COLO829 (cell line): ENCODE measurements at places on chromosomes 11 and 22.

DNA sequence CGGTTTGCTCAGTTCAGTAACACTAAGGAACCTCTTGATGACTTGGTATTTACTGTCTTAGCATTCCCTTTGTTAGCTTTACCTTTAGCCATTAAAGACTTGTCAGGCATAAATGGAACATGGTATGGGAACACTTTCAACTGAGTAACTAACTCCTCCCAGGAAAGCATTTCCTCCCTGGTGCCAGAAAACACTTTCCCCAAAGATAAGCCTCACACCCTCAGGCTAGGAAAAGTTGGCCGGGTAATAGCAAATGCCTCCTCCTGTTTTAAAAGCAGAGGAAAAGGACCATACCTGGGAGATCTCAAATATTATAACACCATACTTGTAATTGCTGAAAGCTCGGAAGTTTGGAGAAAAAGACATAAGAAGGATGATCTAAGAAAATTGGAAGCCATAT is 12.0 kb downstream of the KCNJ11 start:
- DNase-seq: no peak

- DNase-seq: no peak
These were observed 8.5 kb upstream of the NCF4 start for GRCh38 chr22:36852056-36852973.

- DNase-seq: no peak
These were observed 129.0 kb downstream of the MICAL2 start for GRCh38 chr11:12239396-12239795.

DNA sequence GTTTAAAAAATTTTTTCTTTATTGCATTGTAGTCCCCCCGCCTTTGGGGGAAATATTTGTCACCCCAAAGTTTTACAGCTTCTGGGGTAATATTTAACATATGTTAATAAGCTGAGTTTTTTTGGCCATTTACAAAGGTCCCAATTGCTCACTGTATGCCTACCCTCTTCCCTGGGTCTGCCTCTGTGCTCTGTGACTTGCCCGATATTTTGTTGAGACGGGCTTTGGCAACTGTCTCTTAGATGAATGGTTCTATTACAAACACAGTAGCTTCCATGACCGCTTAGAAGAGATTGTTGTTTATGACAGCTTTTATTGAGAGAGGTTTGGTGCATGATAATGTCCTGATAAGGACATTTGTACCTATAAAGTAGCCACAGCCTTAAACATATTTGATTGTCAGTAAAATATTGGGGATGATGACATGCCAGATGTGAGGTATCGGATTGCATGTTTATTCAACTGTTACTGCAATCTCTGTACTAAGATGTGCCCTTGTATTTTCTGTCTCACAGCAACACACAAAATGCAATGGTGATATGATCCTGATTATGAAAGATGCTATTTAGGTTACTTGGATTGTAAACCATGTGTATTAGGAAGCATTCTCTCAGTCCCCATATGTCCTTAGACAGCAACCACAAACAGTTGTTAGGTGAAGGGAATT is 103.1 kb downstream of the TEAD1 start:
- no peak for DNase-seq

DNA sequence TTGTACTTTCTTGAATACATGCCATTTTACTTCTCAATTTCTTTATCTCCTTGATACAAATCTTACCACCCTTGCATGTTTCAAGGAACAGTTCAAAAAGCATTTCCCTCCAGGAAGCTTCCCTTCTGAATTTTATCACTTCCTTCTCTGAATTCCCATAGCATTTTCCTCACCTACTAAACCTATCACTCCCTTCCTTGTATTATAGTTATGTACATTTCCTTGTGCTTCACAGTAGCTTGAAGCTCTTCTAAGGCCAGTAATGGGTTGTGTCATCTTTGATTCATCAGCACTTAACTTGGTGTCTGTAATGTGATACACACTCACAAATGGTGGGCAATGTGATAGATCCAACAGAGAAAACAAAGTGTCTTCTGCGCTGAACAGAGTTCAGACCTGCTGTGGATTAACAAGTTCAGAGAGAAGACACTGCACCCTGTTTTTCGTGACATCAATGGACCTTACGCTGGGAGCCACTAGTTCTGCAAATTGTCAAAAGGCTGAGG is 127.5 kb downstream of the CCDC81 start:
- DNase-seq: no peak

DNA sequence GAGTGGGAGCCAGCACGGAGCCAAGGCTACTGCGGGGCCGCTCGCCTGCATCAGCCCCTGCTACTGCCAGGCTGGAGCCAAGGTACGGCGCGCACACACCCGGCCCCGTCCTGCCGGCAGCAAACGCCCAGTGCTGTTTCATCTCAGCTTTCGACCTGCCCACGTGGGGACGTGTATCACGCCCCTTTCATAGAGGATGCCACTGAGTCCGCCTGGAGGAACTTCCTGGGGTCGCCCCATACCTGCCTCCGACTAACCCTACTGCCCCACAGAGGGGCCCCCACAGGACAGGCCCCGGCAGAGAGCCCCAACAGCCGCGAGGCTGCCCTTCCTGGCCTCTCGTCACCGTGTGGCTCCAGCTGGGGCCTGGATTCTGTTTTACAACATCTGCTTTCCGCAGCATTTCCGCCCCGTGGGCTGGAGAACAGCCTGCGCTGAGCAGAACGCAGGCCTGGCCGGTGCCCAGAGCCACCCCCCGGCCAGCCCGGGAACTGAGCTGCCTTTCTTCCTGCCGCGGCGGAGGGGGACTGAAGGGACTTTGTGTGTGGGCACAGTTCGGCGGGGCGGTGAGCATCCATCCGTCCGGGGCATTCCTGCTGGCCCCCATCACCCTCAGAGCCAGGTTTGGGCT is 22.9 kb upstream of the ARHGAP8 start:
- no peak for DNase-seq

DNA sequence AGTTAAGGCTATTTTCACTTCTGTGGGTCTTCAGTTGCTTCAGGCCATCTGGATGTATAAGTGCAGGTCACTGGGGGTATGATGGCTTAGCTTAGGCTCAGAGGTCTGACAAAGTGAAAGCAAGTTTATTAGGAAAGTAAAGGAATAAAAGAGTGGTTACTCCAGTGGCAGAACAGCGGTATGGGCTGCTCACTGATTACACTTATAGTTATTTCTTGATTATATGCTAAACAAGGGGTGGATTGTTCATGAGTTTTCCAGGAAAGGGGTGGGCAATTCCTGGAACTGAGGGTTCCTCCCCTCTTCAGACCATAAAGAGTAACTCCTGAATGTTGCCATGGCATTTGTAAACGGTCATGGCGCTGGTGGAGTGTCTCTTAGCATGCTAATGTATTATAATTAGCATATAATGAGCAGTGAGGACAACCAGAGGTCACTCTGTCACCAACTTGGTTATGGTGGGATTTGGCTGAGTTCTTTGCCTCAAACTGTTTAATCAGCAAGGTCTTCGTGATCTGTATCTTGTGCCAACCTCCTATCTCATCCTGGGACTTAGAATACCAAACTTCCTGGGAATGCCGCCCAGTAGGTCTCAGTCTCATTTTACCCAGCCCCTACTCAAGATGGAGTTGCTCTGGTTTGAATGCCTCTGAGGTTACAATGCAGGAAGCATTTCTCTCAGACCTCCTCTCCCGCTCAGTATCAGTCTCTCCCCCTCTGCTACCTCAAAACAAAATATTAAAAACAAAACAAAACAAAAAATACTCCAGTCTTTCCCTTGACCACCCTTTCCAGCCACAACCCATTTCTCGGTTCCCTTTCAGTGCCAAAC is 106.6 kb upstream of the SLC22A12 start:
- no peak for DNase-seq

GRCh38 chr11:83599066-83599465 is 312.9 kb upstream of the CCDC90B start:
- no peak for DNase-seq

- DNase-seq: no peak
These were observed 32.2 kb upstream of the SLC22A12 start for GRCh38 chr11:64558869-64559268.

GRCh38 chr11:75351791-75352587 is 528 bp upstream of the ARRB1 start:
- no peak for DNase-seq

DNA sequence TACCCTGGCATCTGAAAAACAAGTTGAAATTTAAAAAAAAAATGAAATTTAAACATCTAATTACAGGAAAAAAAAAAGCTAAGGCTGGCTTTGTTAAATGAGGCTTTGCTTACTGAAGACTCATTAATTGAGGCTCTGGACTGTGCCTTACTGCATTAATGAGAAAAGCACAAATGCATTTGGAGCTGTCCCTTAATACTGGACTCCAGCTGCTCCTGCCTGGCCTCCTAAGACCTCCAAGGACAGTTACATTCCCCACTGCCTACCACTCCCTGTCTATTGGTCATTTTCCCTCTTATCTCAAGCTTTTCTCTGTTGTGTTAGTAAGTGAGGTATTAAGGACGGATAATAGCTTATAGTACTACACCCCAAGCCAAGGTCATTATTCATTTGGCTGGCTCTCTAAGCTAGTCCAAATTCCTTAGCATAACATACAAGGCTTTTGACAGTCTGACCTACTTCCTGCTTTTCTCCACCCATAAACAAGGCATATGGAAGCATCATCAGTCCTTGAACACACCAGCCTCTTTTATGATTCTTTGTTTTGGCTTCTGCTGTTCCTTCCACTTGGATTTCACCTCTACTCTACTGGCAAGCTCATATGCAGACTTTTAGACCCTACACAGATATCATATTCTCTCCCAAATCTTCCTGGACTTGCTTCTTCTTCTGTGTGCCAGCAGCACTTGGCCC is 62.5 kb downstream of the USP35 start:
- DNase-seq: no peak

DNA sequence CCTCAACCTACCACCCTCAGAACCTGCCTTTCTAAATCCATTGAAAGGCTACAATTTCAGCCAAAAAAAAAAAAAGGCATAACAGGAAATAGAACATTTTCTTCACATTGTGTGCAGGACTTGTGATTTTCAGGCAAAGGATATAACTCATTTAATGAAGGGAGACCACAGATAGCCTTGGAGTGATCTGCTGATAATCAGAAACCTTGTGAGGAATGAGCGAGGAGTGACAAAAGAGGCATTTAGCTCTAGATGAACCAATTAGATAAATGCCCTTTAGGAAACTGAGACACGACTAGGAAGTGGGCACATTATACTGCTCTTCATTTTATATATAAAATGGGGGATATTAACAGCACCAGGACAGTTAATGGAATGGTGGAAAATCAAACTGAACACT is 216.5 kb upstream of the GRIA4 start:
- DNase-seq: peak; percentile 6

GRCh38 chr11:42502151-42502550 is 809.6 kb upstream of the API5 start:
- DNase-seq: no peak

DNA sequence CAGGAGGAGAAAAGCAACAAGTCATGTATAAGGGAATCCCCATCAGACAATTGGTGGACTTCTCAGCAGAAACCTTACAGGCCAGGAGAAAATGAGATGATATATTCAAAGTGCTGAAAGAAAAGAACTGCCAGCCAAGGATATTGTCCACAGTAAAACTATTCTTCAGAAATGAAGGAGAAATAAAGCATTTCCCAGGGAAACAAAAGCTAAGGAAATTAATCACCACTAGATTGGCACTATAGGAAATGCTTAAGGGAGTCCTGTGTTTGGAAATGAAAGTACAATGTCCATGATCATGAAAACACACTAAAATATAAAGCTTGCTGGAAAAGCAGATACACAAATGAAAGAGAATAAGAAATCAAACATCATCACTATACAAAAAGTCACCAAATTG is 282.0 kb downstream of the BLID start:
- DNase-seq: no peak

DNA sequence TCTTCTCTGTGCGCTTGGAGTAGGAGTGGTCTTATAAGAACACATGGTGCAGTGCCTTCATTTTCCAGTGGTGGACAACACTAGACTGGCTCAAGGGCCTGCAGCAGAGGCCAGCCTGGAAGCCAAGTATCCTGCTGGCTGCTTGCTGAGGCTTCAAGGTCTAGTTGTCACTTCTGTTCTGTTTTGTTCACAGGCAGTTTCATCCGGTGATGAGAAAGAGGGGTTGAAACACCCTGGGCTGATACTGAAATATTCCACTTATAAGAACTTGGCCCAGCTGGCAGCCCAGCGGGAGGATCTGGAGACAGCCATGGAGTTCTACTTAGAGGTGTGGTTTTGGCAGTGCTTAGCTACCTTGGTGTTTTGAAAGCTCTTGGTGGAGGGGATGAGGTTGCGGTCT is 29.8 kb downstream of the CABIN1 start:
- DNase-seq: no peak

DNA sequence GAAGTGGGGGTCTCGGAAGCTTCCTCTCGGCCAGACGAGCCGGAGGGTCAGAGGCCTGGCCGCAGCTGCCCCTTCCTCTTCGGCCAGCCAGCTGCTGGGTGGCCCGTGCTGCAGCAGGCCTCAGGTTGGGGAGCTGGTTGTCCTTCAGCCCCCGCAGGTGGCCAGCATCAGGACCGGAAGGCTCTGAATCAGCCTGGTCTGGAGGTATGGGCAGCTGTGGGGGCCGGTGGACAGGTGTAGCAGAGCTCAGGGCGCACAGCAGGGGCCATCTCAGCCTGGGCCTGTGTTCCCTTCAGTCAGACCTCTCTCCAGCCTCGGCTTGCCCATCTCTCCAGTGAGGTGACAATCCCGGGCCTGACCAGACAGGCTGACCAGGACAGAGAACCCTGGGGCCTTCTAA is 13.9 kb upstream of the TBX1 start:
- DNase-seq: no peak

- no peak for DNase-seq
These were observed 12.3 kb downstream of the AMOTL1 start for GRCh38 chr11:94780432-94780831.

DNA sequence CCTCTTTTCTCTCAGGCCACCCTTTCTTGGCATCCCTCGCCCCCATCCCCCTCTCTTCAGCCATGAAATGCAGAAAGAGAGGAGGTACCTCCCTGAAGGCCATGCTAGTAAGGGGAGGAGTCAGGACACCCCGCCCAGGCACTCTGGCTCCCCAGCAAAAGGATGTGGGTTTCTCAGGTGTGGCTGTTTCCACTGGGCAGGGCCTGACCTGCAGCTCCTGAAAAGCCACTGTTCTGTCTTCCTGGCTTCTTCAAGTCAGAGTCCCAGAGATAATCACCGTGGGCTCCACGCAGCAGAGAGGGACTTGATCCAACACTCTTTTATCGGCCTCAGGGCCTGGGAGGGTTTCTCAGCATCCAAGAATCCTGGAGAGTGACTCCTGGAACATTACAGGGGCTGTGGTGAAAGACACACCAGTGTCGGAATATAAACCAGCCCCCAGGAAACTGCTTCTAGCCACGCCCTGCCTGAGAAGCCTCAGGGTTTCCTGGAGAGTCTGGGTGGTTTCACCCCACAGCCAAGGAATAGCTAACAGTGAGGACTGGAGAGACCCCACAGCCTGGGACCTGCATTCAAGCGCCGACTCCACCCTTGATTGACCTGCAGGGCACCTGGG is 45.7 kb upstream of the TSPAN18 start:
- DNase-seq: no peak

GRCh38 chr11:13260201-13260962 is 17.2 kb upstream of the BMAL1 start:
- DNase-seq: no peak
